ENCODE measurements at places on chromosomes 12 and 14.

GRCh38 chr14:102949062-102949800 is 26.8 kb downstream of the AMN start:
- DNase-seq, result no peak

- DNase-seq, result no peak
Measured at GRCh38 chr14:56268673-56269072, 150.5 kb downstream of the PELI2 start.

- DNase-seq, result peak; percentile 66
Measured at GRCh38 chr14:23034498-23035302, at the start of gene PSMB5. Gene PSMB5, minus strand, starts transcription at chr14:23034900. Its CDS starts 19 bp downstream, at chr14:23034881.

GRCh38 chr12:82866227-82866775 is 179.6 kb downstream of the TMTC2 start:
- DNase-seq, result no peak

DNA sequence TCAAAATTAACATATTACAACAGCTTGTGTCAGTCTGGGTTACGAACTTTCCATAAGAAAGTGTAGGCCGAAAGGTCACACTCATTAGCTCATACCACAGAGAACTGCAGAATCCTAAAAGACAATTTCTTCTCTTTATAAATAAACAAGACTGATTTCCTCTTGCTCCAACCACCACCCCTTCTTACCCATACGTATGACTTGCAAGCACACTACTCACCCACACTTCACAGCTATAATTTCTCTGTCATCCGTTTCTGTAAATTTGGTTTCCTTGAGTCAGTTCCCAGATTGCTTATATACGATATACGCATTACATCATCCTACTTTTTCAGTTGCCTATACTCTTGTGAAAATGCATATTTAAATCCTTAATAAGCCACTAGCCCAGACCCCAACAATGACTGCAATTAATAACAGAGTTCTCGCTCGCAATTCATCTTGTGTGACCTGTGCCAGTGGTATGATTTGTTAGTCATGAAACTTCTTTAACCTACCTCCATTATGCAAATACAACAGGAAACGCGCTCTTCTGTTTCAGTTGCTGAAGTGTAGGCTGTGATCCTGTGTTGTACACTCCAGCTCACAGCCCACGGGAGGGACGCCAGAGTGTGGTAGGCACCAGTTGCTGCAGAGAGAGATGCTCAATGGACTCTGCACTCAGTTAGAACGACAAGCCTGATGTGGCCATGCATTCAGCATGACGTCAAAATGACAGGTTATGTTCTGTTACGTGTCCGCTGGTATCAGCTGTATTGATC is 417.6 kb downstream of the PDZRN4 start:
- no peak for DNase-seq

DNA sequence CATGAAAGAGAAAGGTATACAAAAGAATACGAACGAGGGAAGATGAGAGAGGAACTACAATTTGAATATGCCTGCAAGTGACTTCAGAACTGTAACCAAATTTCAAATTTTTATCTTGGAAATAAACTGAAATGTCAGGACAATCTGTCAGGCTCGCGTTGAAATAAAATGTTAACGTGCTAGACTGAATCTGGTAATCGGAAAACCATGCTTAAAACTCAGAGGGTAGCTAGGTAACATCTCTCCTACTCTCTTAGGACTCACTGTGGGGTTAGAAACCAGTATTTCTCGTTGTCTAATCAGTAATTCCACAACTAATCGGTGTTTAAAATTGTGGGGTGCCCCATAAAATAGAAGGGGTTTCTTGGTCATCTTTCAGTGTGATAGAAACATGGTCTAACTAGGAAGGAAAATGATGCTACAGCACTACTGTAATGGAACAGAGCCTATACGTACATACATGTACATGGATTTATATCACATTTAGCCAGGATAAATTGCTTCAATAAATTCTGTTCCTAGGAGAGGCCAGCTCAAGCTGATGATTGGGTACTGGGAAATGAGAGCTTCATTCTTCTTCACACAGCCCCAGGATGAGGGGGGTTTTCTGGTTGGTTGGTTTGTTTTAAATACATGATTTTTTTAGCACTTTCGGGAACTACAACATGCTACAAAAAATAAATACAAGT is 23.9 kb downstream of the ATF7 start:
- DNase-seq, result no peak

DNA sequence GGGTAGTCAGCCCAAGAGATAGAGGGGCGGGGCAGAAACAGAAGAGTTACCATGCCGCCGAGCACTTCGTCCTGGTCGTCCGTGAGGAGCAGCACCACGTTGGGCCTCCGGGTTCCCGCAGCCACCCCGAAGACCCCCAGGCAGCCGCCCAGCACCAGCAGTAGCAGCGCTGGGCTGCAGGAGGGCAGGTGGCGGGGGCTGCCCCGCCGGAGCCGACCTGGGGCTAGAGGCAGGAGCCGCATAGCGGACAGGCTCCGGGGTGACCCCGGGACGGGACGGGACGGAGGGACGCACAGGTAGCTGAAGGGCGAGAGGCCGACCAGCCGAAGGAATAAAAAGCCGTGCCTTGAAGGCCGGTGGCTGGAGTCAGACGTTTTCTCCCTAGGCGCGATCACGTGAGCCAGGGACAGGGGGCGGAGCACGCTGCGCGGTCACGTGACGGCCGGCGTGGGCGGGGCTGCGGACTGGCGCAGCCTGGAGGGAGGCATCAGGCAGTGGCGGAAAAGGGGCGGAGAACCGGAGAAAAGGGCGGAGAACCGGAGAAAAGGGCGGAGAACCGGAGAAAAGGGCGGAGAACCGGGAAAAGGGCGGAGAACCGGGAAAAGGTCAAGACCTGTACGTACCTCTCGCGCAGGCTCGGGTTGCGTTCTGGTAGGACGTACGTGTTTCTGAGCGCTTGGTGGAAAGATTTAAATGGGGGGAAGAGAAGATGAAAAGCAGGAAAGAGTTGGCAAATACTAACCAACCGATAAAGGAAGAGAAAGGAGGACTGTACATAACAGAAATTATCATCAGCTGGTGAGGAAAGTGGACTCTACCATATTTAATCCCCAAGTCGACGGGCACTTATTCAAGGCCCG is at the start of gene GNS:
GNS (minus strand) TSS at position 372 of the 860 bp plus-strand sequence; CDS start at position 242, 130 bp downstream.
- peak; percentile 90 for DNase-seq

- DNase-seq, result no peak
Measured at GRCh38 chr12:114776731-114777442, 92.9 kb upstream of the TBX3 start.

DNA sequence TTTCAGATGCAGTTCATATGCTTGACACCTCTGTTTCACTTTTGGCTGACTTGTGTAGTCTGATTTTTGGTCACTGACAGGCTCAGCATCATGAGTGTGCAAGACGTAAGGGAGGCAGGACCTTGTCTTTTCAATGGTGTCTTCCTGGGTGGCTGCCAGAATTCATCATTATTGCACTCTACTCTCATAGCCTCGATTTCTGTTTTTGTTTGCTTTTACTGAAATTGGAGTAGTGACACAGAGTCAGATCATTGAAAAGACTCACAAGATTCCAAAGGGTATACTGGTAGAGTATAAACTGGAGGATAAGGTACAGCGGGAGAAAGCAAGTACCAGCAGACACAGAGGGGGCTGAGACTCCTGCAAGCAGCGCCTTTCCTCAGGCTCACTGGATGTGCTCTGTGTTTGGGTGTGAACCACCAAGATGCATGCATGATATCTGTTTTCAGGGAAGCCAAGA is 126.3 kb upstream of the FGD4 start:
- no peak for DNase-seq

- peak; percentile 42 for DNase-seq
Measured at GRCh38 chr12:116533343-116534251, 25.6 kb upstream of the MAP1LC3B2 start.

DNA sequence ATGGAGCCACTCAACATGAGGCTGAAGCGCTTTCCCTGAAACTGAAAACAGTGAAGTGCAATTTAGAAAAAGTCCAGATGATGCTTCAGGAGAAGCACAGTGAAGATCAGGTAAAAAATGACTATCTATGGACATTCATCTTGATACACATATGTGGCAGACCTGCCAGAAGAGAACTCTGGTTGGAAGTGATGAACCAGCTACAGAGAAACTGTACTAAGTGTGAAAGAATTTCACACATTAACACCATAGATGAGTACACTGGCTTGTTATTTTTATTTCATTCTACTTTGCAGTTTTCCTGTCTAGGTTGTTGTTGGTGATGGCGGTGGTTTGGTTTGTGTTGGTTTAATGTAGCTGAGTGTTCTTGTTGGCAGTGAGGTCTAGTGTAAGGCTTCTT is 174.7 kb downstream of the ESR2 start:
- no peak for DNase-seq

DNA sequence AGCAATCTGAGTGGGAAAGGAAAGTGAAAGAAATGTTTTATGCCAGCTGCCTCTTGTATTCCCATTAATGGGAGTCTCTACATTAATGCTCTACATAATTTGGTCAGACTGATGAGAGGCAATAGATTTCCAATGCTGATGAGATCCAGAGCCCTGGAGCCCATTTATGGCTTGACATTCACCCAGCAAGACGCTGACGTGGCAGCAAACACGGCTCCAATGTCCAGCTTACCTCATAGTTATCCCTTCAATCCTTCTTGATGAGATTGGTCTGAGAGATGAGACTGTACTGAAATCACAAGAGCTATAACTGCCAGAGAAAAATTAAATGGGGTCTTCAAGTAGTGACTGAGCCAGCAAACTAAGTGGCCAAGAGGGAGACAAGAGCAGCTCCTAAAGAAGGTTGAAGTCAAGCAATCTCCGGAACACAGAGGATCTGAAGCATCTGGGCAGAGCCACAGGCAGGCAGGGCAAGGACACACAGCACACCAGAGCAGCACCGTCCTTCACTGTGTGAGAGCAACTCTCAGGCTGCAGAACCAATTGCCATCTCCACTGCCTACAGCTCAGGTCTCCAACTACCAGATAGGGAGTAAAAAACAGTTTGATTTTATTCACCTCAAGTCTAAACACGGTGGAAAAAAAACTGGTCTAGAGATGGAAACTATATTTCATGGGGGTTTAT is 7.3 kb upstream of the MYO1A start:
- no peak for DNase-seq

GRCh38 chr12:6334940-6335450 is 6.9 kb downstream of the TNFRSF1A start:
- no peak for DNase-seq

Data from stimulated activated CD8-positive, alpha-beta memory T cell treated with anti-CD3 and anti-CD28 coated beads, Interleukin-2, amount 100 ng/mL, for 1 hour (primary cell).